ENCODE measurements at places on chromosomes 4 and X.

DNA sequence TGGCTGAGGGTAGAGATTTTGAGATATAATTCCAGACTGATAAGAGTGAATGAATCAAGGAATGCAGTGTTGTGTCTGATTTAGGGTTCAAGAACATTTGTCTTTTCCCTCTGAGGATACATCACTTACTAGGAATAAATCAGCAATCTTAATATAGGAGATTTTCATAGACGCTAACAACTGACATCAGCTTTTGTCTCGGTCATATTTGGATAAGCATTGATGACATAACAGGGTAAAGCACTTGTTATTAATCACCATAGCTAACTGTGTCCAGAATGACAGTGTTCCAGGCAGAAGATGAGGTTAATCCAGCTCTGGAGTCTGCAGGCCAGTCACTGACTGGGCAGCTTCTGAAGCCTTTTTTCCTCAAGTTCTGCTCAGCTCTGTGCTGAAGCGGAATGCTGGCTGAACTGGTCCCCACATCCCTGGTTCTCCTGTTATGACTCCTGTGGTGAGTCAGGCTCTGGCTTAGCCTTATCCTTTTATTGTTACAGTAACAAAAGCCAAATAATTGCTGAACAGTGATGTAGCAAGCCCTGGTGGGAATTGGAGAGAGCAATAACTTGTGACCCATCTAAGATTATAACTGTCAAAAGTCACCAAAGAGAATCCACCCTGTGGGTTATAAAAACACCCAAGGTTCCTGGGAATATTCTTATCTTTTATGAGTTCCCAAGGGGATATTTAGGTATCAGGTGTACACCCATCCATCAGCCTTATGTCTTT is 41.8 kb downstream of the FNIP2 start:
- no peak for DNase-seq

GRCh38 chr4:791898-792625 is 33.9 kb downstream of the CPLX1 start:
- DNase-seq, result no peak

GRCh38 chr4:165680821-165681220 is 192.2 kb upstream of the TLL1 start:
- DNase-seq, result no peak

- DNase-seq, result no peak
These were observed 113.4 kb downstream of the PACRGL start for GRCh38 chr4:20813700-20814099.

DNA sequence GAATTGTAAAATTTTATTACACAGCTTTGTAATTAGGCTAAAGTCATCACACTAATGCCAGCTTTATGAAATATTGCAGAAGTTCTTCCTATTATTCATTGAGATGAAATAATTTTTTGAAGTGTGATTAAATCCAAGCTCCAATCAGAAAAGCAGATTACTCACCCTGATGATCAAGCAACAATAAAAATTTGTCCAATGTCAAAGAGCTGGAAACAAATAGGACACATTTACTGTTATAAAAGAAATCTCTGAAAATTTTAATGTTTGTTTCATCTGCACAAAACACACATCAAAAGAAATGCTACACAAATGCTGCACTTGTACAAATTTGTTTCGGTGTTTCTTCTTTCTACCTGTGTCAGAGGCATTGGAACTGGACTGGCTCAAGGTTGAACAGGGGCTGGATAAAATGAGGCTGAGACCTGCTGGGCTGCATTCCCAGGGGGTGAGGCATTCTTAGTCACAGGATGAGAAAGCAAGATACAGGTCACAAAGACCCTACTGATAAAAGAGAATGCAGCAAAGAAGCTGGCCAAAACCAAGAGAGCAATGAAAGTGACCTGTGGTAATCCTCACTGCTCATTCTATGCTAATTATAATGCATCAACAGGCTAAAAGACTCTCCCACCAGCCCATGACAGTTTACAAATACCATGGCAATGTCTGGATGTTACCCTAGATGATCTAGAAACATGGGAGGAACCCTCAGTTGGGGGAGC is 78.3 kb downstream of the GASK1B start:
- DNase-seq, result no peak

GRCh38 chr4:38233727-38234480 is 273.7 kb downstream of the PTTG2 start:
- DNase-seq, result no peak

DNA sequence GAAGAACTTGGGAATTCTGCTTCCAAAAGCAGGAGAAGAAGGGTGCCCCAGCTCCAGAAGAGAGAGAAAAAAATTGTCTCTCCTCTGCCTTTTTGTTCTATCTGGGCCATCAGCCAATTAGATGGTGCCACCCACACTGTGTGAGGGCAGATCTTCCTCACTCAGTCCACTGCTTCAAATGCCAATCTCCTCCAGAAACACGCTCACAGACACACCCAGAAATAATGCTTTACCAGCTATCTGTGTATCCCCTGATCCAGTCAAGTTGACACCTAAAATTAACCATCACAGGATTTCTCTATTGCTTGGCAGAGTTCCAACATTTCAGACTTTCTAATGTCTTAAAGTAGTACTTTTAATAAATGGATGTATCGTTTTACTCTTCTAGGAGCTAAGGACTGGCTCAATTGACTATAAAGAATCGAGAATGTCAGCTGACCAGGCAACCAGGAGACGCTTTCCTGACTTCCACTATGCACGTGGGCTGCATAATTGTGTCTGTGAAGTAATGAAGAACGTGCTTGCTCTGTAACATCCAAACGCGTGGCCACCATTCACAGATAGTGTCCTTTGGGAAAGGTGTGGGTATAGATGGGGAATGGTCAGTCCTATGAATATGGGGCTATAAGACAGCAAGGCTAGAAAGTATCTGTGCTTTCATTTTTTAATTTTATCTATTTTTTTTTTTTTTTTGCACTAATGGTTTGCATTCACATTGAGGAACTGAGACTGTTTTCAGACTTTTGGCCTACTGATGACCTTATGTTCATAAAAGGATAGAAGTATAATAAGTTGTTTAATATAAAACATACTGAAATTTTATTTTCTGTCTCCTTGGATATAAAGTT is 9.9 kb upstream of the SMIM20 start:
- DNase-seq, result no peak

GRCh38 chrX:41291309-41291708 is 42.7 kb upstream of the DDX3X start:
- no peak for DNase-seq

DNA sequence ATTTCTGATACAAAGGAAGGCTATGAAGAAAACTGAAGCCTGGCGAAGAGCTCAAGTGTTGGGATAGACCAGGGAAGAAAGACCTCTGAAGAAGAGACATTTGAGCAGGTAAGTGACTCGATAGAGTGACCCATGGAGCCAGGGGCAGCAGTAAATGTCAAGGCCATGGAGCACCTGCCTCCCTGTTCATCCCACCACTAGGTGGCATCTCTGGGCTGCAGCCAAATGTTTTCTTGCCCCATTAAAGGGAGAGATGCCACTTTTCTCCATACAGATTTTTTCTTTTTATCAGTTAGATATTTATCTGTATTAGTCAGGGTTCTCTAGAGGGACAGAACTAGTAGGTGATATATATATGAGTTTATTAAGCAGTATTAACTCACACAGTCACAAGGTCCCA is 4.9 kb upstream of the ZNF81 start:
- DNase-seq, result peak; percentile 19

DNA sequence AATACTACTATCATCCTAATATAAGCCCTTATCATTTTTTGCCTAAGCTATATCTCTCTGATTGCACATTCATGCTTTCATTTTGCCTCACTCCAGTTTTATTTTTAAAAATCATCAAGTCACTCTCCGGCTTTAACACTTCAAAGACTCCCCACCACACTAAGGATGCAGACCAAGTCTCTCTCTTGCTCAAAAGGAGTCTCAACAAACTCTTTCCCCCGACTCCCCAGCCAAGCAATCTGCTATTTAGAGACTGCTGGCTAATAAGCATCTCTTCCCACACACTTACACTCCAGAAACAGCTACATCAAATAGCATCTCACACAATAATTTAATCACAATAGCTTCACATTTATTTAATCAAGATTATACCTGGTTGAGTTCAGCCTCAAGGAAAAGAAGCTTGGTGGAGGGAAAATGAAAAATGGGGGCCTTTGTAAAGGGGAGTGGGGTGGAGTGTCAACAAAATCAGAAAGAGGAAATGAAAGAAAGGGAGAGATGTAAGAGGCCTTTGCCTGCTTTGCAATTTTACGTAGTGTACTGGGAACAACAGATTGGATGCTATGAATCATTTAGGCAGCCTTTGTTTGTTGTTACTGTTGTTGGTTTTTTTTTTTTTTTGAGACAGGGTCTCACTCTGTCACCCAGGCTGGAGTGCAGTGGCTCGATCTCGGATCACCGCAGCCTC is 104.1 kb upstream of the MCF2 start:
- no peak for DNase-seq

- no peak for DNase-seq
These were observed 417.4 kb upstream of the FAT1 start for GRCh38 chr4:187141101-187141500.

- DNase-seq, result no peak
These were observed 15.8 kb upstream of the MPC1L start for GRCh38 chrX:40607381-40607780.

- no peak for DNase-seq
These were observed 76.0 kb downstream of the GLRA3 start for GRCh38 chr4:174753021-174753420.

DNA sequence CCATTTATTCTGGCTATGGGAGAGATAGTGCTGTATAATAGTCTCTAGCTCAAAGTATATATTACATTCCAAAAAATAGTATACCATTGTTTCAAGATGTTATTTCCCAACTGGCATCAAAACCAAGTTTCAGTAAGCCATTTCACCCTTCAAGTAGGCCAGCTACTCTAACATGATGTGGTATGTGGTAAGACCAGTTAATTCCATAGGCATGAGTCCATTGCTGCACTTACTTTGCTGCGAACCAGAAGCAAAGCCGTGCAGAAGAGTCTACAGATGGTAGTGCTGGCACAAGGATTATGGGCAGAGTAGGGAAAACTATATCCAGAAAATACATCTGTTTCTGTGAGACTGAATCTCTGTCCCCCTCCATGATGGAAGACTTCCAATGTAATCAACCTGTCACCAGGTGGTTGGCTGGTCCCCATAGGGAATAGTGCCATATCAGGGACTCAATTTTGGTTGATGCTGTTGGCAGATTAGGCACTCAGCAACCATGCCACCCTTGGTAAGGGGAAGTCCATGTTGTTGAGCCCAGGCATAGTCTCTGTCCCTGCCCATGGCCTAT is 49.8 kb upstream of the HSD17B10 start:
- DNase-seq, result no peak

GRCh38 chr4:184762100-184762499 is 28.2 kb upstream of the CENPU start:
- peak; percentile 41 for DNase-seq

- no peak for DNase-seq
These were observed 326.5 kb downstream of the TEX13C start for GRCh38 chrX:125646195-125646594.

DNA sequence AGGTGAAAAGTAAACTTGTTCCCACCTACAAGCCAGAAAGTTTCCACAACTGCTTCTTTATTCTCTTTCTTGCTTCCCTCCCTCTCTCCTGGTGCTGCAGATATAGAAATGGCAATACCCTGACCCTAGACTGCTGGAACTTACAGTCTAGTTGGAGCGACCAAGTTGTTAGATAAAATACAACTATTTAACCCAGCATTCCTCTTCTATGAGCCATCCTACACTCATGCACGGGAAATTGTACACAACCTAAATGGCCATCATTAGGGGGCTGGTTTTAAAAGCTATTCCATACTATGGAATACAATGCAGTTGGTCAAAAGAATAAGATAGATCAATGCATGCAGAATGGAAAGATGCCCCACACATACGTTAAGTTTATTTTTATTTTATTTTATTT is 41.1 kb downstream of the PJA1 start:
- DNase-seq, result no peak

- no peak for DNase-seq
These were observed 607.4 kb upstream of the FAM241A start for GRCh38 chr4:111537871-111538270.

DNA sequence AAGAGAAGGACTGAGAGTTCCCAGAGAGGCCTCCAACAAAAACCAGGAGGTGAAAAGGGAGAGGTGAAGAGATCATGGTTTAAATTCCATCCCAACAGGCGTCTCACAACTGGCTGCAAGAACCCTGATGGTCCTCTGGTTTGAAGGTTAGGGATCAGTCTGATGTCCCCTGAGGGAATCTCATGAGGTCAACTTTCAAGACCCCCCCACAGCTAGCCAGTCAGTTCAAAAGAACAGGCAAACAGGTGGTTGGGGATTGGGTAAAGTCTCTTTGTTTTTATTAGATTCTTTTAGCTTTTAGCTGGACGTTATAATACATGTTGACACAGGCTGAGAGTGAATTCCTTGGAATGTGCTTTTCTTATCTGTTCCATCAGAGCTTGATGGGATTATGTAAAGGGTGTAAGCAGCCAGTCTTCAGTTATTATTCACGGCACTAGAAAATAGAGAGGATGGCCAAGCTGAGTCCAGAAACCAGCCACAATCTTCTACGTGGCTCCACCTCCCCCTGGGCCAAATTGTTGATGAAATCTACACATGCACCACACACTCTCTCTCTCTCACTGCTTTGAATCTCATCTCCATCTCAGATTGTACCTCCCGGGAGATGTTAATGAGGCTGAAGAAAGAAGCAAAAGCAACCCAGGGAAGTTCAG is 20.8 kb downstream of the ENPP6 start:
- DNase-seq, result no peak

DNA sequence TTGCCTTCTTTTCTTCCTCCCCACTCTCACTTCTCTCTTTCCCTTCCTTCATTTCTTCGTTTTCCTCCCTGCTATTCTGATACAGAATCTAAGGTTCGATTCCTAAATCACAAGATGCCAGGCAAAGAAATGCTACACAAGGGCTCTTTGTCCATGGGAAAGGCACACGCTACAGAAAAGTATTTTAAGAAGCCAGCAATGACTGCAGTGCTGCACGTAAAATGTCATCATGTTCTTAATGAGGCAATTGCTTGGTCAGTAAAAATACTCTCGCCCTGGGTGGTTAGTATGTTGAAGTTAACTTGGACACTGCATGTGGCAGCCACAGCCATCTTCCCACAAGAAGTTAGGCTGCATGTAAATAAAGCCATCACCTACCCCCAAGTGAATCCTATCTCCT is 178.4 kb downstream of the DHX15 start:
- DNase-seq, result no peak

- DNase-seq, result no peak
These were observed 158.0 kb upstream of the PRDX4 start for GRCh38 chrX:23509256-23509655.

DNA sequence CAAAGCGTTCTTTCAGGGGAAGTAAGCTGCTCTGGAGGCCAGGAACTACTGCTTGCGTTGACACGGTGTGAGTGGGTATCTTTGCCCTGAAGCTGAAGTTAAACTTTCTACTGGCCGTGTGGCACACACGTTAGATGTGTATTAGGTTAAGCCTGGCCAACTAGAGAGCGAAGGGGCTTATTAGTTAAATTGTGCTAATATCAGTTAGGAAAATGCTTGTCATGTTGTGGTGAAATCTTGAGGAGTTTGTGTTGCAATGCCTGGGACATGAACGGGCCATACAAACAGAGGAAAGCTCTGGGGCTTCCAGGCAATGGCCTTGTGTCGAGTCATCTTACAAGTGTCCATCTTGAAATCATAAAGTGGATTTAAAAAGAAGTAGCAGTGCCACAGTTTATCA is 62.6 kb downstream of the NSUN7 start:
- DNase-seq, result no peak
